ENCODE measurements at places on chromosomes 7 and 10.

DNA sequence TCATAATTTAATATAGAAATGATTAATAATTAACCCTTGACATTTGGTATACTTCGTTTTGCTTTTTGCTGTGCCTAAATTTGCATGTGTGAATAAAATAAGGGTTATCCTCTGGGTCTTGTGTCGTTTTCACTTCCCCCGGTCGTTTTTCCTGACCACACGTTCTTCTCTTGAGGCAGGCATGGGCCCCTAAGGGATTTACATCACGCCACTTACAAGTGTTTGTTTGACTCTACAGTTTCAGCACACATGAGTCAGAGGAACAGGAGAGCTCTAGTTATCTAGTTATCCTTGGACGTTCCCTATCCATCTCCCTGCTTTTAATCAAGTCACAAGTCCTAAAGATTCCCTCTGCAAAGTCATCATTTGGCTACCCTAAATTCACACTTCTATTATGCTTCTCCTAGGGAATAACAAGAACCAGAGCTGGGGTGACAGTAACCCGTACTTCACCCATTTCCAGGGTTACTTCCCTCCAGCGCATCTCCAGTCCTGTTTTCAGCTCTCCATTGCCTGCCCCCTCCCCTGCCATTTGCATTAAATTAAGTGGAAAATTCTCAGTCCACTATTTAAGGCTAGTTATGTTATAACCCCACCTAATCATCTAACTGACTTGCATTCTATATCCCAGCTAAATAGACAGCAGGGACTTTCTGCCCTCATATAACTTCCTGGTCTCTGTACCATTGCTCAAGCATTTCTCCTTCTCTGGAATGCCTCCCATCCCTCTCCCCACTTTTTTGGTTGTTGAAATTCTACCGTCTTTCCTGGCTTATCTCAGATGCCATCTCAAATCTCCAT is 206.9 kb downstream of the PTEN start:
- DNase-seq: no peak

GRCh38 chr7:88111140-88111743 is 108.6 kb downstream of the SRI start:
- DNase-seq: peak; percentile 60

DNA sequence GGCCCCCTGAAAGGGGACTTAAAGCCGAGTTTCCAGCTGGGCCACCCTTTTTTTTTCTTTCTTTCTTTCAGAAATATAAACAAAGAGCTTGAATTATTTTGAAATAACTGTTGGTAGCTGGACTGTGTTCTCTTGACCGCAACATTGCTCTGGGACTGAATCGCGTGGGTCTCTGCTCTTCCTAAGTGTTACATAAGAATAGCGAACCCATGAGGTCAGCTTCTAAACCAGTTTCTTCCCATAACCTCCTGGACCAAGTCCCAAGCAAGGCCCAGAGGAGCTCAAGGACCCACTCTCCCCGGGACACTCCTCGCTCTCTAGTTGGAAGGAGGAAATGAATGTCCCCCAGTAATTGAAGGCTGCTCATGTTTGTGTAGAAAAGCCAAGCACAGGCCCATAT is 91.1 kb downstream of the CXCL12 start:
- DNase-seq: no peak

GRCh38 chr10:117078168-117078837 is 59.8 kb downstream of the VAX1 start:
- no peak for DNase-seq

GRCh38 chr10:79219322-79219957 is 127.8 kb upstream of the PPIF start:
- DNase-seq: no peak

DNA sequence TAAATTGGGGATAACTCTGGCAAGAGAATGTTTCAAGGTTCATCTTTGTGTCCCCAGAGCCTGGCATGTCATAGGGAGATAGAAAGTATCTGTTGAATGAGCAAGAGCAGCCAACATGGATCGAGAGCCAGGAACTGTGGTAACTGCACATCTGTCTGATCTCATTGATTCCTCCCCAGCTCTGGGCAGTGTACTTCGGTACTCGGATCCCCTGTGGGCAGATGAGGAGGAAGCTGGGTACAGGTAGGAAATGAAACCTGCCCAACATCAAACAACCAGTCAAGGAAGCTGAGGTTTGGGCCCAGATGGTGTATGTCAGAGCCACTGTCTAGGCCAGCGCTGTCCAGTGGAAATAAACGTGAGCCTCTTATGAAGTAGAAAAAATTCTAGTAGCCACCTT is 76.4 kb downstream of the GRK5 start:
- DNase-seq: no peak

- DNase-seq: no peak
Observed at GRCh38 chr7:73427902-73428787, 5.4 kb upstream of the FZD9 start.

GRCh38 chr7:48938539-48939295 is 14.4 kb downstream of the CDC14C start:
- DNase-seq: no peak

- DNase-seq: no peak
Observed at GRCh38 chr10:32332299-32332750, 14.6 kb downstream of the EPC1 start.

- no peak for DNase-seq
Observed at GRCh38 chr7:139534096-139534495, 10.6 kb downstream of the CLEC2L start.

GRCh38 chr10:19638182-19638895 is 177.9 kb upstream of the PLXDC2 start:
- DNase-seq: no peak

DNA sequence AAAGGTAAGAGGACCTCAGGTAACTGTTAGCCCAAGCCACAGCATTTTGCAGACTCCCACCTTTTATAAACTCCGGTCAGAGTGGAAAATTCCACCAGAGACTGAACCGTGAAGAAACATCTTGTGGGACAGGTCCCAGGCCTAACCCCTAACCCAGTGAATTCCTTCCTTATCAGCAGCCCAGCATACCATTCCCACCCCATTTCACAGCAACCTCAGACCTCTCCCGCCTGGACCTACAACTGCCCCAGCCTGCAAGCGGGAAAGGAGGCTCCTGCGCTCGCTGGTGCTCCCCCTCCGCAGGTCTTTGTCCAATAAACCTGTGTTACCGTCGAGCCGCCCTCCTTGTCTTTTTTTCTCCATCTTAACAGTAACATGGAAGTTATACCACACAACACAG is 736.6 kb downstream of the MAGI2 start:
- DNase-seq: no peak

GRCh38 chr7:31410265-31410664 is 69.7 kb upstream of the NEUROD6 start:
- DNase-seq: no peak

GRCh38 chr10:119022846-119023552 is 6.5 kb upstream of the NANOS1 start:
- no peak for DNase-seq

- no peak for DNase-seq
Observed at GRCh38 chr10:24208661-24209431, at the start of gene KIAA1217. TSS of gene KIAA1217 (plus strand) at chr10:24209138. CDS start at chr10:24209194, 56 bp downstream.

- no peak for DNase-seq
Observed at GRCh38 chr10:15652117-15652516, 67.6 kb downstream of the ITGA8 start.

GRCh38 chr7:138980563-138981291 is 462 bp downstream of the KIAA1549 start:
- DNase-seq: peak; percentile 46

DNA sequence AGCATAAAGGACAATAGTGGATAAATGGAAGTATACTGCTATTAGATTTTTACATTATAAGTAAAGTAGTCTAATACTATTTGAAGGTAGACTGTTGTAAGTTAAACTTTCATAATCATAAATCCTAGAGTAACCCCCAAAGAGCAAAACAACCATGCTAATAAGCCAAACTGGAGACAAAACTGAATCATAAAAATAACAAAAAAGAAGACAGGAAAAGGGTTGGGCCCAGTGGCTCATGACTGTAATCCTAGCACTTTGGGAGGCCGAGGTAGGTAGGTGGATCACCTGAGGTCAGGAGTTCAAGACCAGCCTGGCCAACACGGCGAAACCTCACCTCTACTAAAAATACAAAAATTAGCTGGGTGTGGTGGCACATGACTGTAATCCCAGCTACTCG is 9.7 kb downstream of the CACUL1 start:
- DNase-seq: no peak

DNA sequence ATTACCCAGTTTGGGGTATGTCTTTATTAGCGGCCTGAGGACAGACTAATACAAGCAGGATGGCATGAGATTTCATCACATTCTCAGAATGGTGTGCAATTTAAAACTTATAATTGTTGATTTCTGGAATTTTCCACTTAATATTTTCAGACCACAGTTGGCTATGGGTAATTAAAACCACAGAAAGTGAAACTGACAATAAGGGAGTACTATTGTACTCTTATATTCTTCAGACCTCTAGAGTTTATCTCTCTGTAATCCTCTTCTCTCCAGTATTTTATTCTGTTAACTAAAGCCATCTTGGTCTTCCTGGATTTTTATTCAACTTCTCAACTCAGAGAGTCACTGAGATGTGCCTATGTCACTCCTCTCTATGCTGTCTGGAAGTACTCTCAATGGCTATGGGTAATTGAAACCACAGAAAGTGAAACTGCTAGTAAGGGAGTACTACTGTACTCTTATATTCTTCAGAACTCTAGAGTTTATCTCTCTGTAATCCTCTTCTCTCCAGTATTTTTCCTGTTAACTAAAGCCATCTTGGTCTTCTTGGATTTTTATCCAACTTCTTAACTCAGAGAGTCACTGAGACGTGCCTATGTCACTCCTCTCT is 118.3 kb downstream of the PPP1R17 start:
- no peak for DNase-seq

GRCh38 chr7:67525588-67525987 is 529.0 kb downstream of the TYW1 start:
- DNase-seq: no peak

DNA sequence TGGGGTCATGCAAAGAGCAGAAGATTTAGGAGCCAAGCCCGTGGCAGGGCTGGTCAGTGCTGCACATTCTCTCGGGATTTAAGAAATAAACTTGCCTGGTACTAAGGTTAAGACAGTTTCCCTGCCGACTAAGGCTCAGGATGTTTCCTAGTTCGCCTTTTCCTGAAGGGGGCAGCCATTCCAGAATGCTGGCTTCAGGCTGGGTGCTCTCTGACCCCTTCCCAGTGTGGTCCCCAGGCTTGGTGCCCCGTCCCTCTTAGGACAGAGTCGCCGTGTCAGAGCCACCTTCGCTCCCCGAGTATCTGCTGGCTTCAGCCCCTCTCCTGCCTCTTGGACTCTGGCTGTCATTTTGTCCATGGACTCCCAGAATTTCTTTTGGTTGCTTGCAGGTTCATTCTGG is 117.2 kb downstream of the ELFN1 start:
- DNase-seq: no peak

GRCh38 chr7:55966851-55967250 is 2.5 kb downstream of the NIPSNAP2 start:
- no peak for DNase-seq

- no peak for DNase-seq
Observed at GRCh38 chr7:113176836-113177235, 58.5 kb upstream of the SMIM30 start.

Measured in NCI-H1105 treated with DMSO at 0.1 percent for 48 hours (cell line).